ENCODE measurements at places on chromosomes 16 and 17.

- peak; percentile 1 for DNase-seq
Measured at GRCh38 chr17:3501344-3501743, 25.5 kb downstream of the ASPA start.

DNA sequence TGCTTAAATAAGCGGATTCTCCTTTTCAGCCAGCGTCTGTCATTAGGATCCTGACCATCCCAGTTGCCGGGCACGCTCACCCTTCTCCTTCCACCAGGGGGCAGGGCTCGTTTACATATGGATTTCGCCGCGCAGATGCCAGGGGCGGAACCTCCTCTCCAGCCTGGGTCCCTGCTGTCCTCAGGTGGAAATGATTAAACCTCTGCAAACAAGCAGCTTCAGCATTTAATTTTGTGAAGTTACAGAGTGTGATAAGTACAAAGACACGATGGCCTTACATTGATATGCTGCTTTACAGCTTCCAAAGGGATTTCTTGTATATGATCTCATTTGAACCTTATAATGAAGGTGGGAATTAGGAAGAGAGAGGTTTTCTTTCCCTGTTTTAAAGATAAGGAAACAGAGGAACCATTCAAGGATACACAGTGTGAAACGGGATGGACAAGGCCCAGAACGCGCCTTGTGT lies 3.9 kb upstream of the KRT28 start:
- DNase-seq, result peak; percentile 66

- no peak for DNase-seq
Measured at GRCh38 chr17:22669721-22670120, 977.4 kb downstream of the KCNJ18 start.

DNA sequence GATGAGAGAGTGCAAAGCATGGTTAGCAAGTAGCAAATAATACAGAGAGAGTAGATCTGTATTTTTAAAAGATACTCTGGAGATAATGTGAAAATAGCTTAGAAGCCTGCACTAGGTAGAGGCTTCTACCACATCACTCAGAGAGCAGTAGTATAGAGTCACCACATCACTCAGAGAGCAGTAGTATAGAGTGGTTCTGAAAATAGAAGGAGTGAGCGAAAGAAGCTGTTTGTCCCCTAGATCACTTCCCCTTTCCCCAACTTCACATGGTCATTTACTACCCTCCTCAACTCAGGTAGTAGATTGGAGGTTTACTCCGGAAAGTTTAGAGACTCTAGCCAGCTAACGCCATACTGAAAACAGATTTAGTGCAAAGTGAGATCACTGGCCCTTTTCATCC lies 17.1 kb downstream of the DGKE start:
- DNase-seq, result no peak

DNA sequence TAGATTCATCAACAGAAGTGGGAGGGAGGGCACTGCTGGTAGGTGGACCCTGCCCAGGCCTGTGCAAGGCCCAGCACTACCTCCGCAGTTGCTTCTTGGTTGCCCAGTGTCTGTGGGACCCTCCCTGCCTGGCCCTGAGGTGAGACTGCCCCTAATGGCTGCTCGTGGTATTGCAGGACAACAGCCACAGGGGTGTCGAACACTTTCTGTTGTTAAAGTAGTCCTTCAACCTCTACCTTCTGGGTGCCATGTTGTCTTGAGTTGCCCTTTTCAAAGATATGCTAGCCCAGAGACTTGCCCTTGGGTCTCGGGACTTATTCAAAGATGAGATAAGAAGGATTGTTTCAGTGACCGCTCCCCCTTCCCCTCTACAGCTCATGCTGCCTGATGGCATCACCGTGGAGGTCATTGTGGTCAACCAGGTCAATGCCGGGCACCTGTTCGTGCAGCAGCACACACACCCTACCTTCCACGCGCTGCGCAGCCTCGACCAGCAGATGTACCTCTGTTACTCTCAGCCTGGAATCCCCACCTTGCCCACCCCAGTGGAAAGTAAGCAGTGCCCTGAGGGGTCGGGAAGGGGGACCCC lies 29.1 kb downstream of the AKAP1 start:
- peak; percentile 60 for DNase-seq

DNA sequence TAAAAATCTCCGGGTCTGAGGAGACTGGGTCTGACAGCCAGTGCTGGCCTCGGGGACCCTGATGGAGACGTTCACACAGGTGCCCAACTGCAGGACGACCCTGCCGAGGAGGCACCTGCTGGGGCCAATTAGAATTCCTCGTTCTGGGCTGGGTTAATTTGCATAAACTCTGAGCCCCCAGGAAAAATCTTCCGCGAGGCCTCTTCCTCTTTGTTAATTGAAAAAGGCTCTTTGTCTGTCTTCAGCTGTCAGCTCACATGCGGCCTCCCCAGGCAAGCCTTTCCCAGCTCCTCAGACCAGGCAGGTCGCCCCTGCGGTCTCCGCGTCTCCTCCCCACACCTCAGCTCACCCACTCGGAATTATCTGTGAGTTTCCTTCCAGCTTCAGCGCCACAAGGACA lies 400.2 kb downstream of the SEC14L1 start:
- no peak for DNase-seq

GRCh38 chr17:57945996-57946797 lies 9.0 kb downstream of the CUEDC1 start:
- DNase-seq, result no peak

DNA sequence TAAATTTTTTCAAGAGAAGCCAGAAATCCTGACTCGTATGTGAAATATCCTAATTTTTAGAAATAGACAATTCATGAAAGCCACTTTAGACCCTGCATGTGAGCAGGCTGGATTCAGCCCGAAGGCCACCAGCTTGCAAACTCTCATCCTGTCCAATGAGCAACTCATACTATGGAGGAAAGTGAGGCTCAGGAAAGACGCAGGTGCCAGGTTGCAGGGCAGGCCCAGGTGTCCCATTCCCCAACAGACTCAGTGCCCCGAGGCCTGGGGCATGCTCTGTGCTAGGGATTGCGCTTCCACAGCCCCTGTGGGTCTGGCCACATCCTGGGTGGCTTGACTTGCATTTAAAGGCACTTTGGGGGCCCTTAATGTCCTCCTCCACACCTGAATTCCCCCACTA lies 16.7 kb upstream of the RASD1 start:
- no peak for DNase-seq

DNA sequence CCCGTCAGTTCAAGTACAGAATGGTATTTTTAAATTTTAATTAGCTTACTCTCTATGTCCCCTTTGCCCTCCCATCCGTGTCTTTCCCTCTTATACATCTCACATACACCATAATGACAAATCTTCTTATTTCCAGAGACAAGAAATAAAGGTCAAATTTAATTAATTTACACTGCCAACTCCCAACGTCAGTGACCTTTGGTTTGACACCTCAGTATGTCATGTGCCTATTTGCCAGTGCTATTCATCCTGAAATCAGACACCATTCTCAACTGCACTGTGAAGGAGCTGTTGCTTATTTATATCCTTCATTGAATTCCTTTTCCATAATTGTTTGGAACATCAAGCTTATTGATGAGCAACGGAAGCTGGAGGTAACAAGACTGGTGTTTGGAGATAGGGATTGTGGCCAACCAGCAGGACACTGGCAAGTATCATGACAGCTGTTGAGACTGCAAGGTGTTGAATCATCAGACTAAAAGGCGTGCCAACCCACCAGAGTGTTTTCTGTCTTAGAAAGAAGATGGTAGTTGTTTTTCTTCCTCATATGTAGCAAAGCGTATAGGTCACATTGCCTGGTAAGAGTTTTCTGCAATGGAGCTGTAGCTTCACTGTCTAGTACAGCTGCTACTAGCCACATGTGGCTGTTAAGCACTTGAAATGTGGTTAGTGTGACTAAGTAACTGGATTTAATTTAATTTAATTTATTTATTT lies 12.5 kb downstream of the CALCOCO2 start:
- DNase-seq, result peak; percentile 18

DNA sequence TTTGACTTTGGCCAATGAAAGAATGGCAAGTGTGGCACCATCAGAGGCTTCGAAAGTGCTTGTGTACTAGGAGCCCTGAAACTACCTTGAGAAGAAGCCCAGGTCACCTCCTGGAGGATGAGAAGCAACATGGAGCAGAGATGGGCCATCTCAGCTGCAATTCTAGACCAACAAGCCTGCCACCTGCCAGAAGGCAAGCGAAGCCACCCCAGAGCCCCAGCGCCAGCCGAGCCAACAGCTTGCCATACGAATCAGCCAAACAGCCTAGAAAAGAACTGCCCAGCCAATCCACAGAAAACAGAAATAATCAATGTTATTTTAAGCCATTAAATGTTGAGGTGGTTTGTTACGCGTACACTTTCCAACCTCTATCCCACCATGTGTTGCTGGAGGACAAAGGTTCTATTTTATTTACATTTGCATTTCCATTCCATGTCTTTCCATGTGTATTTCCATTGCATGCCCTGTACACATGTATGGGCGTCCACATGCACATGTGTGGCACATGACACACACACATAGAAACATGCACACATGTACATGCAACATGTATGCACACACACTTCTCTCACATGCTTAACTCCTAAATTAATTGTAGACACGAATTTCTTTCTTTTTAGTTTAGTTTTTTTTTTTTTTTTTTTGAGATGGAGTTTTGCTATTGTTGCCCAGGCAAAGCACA lies 144.3 kb upstream of the TNRC6C start:
- DNase-seq, result no peak

- DNase-seq, result no peak
Measured at GRCh38 chr16:2015947-2016208, 3.7 kb upstream of the NPW start.

- no peak for DNase-seq
Measured at GRCh38 chr17:13851889-13852288, 217.4 kb upstream of the COX10 start.

GRCh38 chr16:88624977-88625576 lies 13.3 kb upstream of the IL17C start:
- DNase-seq, result no peak

DNA sequence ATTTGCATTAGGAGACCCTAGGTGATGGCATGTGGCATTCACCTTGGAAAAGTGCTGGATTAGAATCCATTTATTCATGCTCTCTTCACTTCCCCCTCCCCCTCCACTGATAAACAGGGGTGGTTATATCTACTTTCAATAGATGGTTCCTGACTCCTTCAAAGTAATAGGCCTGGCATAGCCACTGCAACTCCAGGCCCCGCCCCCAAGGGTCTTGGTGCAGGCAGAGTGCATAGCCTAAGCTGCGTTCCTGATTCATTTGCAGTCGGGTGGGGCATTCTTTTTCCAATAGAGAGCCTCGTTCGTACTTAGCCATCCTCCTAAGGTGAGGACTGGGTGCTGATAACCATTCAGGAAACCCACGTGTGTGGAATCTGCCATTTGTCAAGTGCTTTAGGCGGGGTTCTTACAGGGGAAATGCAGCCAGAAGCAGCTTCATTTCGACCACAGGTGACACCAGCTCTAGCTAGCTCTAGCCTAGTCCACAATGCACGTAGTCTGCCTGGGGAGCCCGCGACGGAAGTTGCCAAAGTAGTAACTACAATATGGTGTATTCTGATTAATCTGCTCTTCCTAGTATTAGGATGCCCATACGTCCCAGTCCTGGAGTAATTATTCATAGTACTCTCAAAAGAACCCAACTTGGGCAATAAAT lies 11.1 kb downstream of the UBE2O start:
- DNase-seq, result no peak

GRCh38 chr16:83940630-83941378 lies 12.2 kb upstream of the OSGIN1 start:
- no peak for DNase-seq

DNA sequence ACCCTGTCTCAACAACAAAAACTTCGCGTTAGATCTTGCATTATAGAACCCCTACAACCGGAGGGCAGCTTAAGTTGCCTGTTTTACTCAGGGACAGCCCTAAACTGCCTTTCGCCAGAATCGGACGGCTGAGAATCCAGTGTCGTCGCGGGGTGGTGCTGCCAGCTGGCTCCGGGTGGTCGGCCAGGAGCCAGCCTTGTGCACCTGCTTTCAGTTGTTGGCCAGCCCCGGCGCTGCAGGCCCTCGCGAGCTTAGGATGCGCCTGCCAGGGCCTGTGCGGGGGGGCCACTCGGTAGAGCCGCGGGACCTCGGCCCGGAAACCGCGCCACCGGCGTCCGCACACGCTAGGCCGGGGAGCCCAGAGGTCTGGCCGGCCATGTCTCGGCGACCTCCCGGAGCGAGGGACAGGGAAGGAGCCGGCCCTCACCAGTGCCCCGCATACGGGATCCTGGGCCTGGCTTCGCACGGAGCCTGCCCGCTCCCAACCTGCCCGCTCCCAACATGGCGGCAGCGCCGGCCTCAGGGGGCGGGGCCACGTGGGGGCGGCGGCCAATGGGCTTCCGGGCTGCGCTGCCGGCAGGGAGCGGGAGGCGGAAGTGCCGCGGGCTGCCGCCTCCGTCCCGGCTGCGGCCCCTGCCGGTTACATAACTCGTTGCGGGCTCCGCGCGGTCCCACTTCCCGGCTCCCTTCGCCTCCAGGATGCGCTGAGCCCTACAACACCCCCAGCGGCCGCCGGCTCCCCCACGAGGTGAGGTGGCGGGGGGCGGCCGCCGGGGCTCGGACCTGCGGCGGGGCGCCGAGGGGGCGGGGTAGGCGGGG lies 14.2 kb downstream of the NAA60 start:
- peak; percentile 94 for DNase-seq

DNA sequence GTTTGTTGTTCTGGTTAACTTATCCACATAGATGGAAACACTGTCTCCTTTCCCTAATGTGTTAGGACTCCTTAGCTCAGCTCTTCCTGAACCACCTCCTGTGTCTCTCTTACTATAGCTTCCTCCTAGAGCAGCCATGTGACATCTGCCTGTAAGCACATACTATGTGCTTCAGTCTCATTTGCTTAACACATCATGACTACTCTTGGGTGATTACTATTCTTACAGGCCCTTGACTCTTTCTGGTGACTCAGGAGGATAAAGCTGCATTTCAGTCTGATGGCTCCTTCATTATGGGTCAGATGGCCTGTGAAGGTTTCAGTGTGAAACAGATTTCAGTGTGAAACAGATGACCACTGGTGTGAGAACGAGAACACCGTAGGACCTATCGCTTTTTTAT lies 320 bp upstream of the KRTAP4-2 start:
- no peak for DNase-seq

DNA sequence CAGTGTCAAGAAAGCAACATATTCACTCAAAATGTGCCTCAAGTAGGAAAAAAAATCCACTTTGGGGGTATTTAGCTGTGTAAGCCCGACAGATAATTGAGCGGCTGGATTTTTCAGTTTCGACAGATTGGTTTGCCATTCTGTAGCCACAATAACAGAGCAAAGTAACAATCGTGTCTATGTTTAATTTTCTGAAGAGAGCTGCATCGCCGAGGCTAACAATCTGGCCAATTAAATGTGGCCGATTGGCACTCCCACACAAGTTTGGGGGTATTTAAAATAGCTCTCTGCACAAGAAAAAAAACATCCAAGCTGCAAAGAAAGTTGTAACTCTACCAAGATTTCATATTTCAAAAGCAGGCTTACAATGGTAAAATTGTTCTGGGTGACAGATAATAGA lies 99.7 kb upstream of the CDH13 start:
- DNase-seq, result no peak
